Hematopoietic multipotent progenitor cell treated with erythropoietin and hydrocortisone succinate and interleukin-3 and kit ligand, for 8 days (in vitro differentiated cells): ENCODE measurements at places on chromosomes 4 and X.

GRCh38 chr4:56986952-56987351 is 8.3 kb downstream of the POLR2B start:
- DNase-seq: no peak

DNA sequence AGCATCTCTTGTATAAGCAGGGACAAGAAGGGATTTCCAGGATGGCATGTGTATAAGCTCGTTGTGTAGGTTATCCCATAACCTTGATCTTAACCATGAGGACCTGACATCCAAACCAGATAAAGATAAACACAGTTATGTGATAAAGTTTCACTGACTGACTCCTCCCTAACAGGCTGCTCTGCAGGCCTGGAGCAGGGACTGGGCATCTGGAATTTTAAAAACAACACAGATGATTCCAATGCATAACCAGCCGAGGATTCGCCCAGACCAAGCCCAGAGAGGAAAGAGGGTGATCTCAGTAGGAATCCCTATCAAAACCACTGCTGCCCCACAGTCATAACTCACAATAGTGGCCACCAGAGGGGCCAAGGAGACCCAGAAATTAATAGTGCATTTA is 22.7 kb downstream of the KLF3 start:
- DNase-seq: no peak

DNA sequence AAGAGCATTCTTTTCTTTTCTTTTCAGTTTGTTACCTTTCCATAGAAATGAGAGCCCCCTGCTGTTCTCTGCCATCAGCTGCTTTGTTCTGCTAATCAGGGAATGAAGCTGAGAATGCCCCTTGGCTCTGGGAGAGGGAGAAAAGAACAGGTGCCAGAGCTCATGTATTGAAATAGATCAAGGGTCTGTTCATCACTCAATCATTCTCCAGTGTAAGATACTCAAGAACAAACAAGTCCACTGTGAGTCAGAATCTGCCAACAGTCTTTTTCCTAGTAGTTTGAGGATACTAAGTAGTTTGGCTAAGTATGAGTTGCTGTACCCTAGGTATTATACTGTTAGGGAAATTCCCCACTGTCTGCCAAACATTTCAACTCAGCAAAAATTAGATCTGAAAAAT is 144.3 kb downstream of the RTL3 start:
- DNase-seq: no peak

DNA sequence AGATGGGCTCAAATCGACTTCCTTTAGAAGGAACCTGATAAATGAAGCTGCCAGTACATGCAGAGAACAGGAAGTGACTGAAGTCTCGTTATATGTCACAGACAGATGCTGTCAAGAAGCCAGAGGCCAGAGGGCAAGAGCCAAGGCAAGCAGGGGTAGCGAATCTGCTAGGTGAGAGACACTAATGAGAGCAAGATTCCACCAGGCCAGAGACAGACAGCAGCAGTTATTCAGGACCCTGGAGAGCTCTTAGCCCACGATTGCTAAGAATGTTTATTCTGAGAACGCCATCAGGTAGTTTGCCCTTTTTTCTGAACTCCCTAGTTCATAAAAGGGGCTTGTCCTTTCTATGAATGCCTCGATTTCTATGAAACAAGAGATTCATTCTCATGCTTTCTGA is 73.7 kb downstream of the BEND2 start:
- peak; percentile 27 for DNase-seq

DNA sequence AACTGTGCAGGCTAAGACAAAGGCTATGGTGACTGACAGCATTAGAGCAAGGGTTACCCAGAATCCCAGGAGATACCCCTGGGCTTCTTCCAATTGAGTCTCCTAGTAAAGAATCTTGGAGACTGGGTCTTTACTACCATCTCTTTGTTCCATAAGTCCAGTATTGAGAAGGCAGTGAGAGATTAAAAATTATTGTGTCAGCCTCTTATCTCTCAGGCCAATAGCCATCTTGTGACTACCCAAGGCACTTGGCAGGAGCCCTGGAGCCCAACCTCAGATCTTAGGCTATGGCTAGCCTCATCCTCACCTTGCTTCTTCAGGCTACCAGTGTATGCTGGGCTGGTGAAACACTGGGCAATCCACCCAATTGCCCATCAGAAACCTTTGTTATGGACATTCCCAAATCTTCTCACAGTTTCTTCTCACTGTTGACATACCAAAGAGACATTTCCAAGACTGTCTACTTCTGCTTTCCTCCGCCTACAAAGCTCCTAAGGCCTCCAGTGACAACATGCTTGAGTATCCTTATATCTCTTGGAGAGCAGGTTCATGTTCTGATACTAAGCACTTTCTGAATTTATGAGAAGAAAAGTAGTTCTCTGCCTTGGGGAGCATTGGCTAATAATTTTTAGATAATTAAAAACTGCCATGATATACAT is 76.3 kb upstream of the STIM2 start:
- DNase-seq: peak; percentile 76

DNA sequence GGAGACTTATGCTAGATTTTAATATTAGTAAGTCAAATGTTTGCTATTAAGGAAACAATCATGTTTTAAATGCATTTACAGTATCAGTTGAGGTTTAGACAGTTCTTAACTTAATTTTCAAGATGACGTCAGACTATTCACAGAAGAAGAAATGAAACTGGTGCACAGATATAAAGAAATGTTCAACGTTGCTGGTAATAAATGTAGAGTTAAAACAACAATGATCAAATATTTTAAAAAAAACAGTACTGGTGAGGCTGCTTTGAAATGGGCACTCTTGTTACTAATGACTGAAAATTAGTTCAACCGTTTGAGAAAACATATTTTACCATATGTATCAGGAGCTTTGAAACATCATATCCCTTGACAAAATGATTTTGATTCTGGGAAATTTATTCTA is 44.2 kb downstream of the ABHD18 start:
- no peak for DNase-seq

GRCh38 chr4:145779319-145779801 is 99.4 kb downstream of the C4orf51 start:
- DNase-seq: no peak

GRCh38 chrX:10485326-10485725 is 135.1 kb downstream of the MID1 start:
- no peak for DNase-seq

DNA sequence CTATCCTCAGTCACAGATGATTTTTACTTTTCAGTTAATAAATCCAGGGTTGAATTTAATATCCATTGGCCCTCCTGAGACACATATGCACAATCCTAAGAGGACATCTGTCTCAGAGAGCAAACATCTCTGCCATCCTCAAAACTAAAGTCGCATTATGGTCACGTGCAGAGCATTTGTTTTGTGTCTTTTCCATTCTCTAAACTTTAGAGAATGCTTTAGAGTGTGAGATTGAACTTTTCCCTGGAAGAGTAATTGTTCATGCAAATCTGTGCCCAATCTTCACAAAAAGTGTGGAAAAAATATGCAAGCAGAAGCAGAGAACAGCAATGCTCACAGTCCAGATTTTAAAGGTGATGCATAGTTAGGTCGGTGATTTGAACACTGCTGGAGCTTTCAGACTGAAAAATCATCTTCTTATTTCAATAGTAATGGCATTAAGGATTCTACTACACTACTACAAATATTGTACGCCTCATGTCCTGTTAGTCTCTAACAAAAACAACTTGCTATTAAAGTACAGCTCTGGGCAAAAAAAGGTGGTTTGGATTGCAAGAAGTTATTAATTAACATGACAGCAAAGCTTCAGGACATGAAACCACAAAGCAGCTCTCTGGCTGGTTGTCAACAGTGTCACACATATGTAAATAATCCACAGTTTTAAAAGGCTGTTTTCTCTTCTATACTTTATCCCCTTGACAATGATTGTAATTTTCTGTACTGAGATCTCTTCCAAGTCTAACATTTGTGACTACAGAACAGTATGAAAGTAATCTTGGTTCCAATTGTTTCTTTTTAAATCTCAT is 19.9 kb downstream of the DCHS2 start:
- no peak for DNase-seq
